Activated naive CD8-positive, alpha-beta T cell treated with anti-CD3 and anti-CD28 coated beads, Interleukin-2, amount 50 U/mL, for 16 hours (primary cell): ENCODE measurements at places on chromosomes 5 and 9.

DNA sequence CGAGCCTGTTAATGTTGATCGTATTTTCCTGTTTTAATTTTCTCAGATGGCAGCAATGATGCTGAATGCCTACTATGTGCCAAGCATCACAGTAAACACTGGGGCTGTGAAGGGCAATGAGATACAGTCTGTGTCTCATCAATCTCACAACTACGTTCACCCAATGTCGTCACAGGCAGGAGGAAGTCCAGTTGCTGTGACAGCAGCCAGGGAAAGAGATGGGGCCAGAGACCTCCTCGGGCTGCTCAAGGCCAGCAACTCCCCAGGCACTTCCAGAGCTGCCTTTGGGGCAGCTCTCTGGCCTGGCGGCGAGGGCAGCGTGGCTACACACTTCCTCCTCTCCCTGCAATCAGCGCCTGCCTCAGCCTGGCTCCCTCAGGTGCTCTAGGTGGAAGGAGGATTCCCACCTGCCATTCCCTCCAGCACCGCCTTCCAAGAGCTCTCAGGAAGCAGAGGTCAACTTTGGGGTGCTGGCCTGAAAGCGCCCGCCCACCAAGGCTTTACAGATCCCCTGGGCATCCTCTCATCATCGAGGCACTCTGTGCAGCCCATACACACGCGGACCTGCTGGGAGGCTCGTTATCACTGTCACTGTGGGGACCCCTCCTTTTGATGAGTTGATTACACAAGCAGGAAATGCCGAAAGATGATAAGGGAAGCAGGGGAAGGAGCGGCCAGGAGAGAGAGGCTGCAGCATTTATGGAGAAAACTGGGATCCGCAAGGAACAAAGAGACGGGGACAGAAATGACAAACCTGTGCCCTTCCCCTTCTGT lies 159.2 kb downstream of the ZDHHC21 start:
- DNase-seq: no peak

DNA sequence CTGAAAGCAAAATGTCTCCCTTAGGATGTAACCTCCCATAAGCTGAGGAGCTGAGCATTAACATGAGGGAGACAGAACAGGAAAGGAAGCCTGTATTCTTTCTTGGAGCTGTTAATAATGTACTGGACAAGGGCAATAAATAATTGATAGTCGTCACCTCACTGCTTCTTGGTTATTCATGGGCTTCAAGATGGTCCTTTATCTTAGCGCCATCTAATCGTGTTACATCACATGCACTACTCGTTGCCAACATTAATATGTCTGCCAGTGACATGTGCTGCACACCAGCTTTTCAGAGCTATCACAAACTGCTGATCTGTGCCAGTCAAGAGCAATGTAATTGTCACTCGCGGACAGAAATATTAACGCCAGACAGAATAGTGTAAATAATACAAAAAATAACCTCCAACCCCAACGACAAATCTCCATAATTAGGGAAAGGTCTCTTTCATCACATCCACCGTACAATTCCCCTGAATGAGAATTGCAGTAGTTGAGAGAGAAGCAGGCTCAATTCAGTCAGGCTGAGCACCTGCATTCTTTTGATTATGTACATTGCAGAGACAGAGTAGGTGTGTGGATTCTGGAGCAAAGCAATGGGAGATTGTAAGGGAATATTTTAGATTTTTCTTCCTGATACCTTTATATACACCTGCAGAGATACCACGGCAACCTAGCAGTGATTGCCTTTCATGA lies 267.1 kb downstream of the SPATA31D1 start:
- no peak for DNase-seq

GRCh38 chr5:107607671-107608345 lies 62.9 kb downstream of the EFNA5 start:
- no peak for DNase-seq

DNA sequence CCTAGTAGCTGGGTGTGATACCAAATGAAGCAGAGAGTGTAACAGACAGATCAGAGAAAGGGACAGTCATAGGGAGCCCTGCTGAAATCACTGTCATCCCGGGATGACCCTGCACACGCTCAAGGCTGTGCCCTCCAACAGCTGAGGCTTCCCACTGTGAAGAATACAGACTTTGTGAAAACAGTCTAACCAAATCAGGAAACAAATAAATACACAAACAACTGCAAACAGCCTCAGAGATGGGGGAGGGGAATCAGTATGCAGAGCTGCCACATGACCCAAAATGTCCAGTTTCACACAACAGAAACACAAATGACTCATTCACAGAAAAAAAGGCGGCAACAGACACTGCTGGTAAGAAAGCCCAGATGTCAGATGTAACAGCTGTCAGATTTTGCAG lies 101.9 kb downstream of the ADAMTS2 start:
- DNase-seq: no peak

DNA sequence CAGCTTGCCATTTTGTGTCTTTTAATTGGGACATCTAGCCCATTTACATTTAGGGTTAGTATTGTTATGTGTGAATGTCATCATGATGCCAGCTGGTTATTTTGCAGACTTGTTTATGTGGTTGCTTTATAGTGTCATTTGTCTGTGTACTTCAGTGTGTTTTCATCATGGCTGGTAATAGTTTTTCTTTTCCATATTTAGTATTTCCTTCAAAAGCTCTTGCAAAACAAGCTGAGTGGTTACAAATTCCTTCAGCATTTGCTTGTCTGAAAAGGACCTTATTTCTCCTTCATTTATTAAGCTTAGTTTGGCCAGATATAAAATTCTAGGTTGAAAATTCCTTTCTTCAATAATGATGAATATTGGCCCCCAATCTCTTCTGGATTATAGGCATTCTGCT lies 28.5 kb upstream of the TNFSF15 start:
- DNase-seq: no peak

GRCh38 chr5:139710319-139711066 lies 62.3 kb downstream of the CXXC5 start:
- no peak for DNase-seq

- no peak for DNase-seq
Observed at GRCh38 chr5:124729720-124730359, 16.6 kb downstream of the ZNF608 start.

- no peak for DNase-seq
Observed at GRCh38 chr5:123371575-123372179, 51.5 kb downstream of the CEP120 start.

DNA sequence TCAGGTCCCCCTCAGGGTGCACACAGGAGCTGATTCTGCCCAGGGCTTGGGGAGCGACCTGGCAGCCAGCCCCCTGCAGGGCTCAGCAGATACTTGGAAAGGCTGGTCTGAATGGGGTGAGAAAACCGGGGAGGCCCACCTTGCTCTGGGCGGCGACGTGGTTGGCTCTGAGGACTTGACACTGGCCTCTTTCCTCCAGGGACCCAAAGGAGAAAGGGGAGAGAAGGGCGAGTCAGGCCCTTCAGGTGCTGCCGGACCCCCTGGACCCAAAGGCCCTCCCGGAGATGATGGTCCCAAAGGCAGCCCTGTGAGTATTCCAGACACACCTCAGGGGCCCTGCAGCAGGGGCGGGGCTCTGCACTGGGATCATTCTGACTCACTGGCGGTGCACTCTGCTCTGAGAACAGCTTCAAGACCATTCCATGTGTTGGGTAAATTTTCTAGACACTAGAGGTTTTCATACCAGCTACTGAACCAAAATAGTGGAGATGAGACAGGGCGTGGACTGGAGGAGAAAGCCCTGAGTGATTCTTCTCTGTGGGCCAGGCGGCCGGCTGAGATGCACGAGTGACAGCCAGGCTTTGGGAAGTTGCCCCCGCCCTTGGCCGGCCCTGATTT lies 65.9 kb upstream of the FCN2 start:
- DNase-seq: no peak

DNA sequence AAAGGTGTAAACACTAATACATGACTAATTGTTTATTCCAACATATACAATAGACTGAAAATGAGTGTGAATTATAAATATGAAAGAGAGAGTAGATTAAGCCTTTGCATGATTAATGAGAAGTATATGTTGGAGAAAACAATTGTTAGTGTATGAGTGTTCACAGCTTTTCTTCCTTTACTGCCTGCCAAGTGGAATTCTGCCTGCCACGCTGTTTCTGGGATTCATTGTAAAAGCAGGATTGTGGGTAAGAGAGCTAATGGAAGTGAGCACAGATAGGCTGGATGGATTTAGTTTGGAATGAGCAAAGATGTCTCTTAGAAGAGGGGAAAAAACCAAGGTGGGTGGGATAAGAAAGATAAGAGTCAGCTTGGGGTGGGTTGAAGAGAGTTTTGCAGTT lies 129.6 kb upstream of the NMUR2 start:
- DNase-seq: no peak

DNA sequence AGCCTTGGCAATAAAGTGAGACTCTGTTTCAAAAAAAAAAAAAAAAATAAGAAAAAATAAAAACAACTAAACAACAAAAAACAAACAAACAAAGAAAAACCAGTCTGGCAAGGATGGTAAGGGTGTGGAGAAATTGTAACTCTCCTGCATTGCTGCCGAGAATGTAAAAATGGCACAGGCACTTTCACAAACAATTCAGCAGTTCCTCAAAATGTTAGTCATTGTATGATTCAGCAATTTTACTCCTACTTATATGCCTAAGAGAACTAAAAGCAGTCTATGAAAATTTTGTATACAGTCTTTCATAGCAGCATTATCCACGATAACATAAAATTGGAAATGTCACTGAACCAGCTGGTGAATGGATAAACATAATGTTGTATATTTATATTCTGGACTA lies 280.4 kb downstream of the CDH9 start:
- DNase-seq: no peak

DNA sequence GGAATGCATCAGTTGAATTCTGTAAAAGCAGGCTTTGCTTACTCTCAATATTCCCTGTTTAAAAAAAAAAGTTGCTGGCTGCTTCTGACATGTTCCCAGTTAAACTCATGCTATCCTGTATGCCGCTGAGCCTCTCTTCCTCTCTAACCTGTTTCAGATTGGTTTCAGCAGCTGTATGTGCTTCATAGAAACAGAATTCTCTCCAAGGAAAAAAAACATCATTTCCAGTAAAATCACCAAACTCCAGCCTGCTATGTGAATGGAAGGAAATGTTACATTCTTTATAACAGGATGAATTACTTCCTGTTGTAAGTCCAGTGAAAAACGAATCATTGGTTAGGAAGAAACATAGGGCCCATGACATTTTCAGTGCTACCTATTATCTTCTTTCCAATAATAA lies 25.7 kb upstream of the KCNV2 start:
- no peak for DNase-seq

- no peak for DNase-seq
Observed at GRCh38 chr5:143399616-143400540, 3.6 kb downstream of the NR3C1 start.

DNA sequence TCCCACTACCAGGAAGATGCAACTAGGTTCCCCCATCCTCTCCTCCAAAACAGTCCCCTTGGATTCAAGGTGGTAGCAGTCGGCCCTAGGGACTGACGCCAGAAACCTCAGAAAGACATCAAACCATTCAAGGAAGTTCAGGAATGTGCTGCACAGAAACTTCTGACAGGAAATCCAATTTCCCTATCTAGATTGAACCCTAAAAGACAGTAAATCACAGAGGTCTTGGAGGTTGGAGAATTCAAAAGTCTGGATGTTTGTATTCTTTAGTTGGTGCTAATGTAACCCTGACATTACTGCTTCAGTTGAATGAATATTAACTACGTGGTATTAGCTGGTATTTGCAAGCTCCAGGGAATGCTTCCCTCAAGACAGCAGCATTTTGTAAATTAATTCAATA lies 125.3 kb downstream of the SYK start:
- no peak for DNase-seq

DNA sequence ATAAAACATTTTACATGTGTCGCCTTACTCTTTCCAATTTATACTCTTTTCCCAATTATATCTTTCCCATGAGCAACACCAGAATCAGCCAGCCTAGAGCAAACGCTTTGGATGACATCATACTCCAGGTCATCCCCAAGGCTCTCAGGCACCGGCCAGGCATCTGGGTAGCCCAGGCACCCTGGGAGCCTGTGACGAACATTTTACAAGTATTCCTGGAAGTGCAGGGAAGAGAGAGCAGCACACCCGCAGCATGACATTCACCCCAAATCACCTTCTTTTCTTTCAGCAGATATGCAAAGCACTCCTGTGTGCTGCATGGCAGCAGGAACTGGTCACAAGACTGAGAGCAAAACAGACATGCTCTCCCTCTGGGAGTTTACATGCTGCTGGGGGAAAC lies 75.7 kb upstream of the SMIM23 start:
- no peak for DNase-seq

DNA sequence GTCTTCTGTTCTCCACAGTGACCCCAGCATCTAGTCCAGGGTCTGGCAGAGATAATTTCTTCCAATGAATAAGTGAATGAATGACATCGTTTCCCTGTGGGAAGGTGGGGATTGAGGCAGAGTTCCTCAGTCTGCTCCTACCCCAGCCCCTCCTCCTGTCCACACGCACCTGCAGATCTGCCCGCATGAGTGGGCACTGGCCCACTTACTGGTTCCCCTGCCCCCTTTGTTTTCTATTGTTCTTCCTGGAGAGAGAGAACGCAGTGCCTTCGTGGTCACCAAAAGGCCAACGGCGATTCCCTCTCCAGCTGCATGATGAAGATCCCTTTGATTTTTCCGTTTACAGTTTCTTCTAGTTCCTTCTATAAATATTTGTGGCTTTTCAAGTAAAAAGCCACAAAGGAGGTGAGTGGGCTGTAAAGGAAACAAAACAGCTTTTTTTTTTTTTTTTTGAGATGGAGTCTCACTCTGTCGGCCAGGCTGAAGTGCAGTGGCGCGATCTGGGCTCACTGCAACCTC lies 5.8 kb upstream of the FPGS start:
- no peak for DNase-seq

GRCh38 chr9:16496908-16497307 lies 373.6 kb downstream of the BNC2 start:
- DNase-seq: no peak

DNA sequence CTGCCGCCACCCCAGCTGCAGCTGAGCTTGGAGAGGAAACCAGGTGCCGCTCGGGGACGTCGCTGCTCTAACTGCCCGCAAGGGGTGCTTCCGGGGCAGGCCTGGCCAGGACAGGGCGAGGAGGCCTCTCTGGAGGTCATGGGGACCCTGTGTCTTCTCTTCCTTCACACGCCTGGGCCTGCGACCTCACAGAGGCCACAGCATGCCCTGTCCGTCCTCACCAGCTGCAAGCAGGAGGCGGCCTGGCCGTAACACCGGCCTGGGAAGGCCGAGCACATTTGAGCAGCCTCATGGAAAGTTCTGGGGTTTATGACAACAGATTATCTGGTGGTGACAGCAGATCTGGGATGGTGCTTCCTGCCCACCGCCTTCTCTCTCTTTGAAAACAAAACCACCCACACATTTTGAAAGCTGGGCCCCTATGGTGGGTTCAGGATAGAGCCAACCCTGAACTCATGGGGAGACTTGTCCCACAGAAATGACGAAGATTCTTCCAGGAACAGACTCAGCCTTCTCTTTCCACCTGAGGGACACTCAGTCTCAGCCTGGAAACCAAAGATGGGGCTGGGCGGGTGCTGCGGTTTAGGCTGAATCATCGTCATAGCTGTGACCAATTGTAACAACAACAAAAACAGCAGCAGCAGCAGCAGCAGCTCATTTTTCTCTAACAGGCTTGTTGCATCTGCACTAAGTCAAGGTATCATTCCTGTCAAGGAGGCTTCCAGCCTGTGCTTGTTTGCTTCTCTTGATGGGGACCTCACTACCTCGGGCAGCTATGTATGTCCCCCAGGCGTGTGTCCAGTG lies 99.6 kb upstream of the RAPGEF1 start:
- DNase-seq: no peak
